ENCODE measurements at places on chromosomes 11 and 22.

- no peak for DNase-seq
Measured at GRCh38 chr11:121716060-121716459, 263.3 kb upstream of the SORL1-AS1 start.

DNA sequence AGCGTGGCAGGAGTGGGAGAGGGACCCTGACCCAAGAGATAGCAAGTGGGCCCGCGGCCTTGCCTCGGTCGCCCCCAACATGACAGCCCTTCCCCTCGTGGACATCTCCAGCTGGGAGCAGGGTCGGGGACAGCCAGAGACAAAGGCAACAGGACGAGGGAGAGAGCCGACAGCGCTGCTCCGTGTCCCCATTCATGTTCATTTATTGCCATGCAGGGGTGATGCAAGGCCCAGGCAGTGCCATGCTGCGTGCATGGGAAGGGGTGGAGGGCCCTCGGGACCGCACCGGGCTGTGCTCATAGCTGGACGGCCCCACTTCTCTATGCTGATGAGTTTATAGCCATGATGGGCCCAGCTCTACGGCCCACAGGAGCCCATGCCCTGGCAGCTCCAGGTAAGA is 12.7 kb downstream of the MRPL23 start:
- no peak for DNase-seq

DNA sequence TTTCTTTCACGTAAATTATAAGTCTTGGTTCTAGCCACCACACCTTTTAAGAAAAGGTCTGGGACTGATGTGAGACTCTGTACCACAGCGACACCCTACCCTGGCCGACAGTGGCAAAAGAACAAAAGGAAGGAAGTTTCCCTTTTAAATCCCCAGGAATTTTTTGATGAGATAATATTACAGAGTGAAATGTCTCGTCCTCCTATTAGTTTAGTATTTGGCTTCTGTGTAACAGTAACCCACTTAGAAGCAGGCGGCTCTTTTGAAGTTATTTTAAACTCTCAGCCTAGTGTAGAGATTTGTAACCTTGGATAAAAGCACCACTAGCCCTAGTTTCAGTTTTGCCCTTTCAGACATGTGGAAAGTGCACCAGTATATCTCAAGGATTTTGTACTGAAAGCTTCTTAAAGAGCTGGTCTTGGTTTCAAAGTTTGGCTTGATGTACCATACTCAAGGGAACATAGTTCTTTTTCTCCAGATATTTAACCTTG is 84.1 kb downstream of the C22orf31 start:
- DNase-seq = no peak

GRCh38 chr11:45209000-45209879 is 62.8 kb downstream of the PRDM11 start:
- no peak for DNase-seq

- DNase-seq = no peak
Measured at GRCh38 chr22:34897126-34897525, 168.8 kb upstream of the ISX start.

GRCh38 chr11:110909336-110909735 is 197.1 kb upstream of the ARHGAP20 start:
- DNase-seq = no peak

- DNase-seq = no peak
Measured at GRCh38 chr22:40727964-40728615, 48.8 kb downstream of the MCHR1 start.

GRCh38 chr11:23112987-23113886 is 253.0 kb upstream of the CCDC179 start:
- no peak for DNase-seq

DNA sequence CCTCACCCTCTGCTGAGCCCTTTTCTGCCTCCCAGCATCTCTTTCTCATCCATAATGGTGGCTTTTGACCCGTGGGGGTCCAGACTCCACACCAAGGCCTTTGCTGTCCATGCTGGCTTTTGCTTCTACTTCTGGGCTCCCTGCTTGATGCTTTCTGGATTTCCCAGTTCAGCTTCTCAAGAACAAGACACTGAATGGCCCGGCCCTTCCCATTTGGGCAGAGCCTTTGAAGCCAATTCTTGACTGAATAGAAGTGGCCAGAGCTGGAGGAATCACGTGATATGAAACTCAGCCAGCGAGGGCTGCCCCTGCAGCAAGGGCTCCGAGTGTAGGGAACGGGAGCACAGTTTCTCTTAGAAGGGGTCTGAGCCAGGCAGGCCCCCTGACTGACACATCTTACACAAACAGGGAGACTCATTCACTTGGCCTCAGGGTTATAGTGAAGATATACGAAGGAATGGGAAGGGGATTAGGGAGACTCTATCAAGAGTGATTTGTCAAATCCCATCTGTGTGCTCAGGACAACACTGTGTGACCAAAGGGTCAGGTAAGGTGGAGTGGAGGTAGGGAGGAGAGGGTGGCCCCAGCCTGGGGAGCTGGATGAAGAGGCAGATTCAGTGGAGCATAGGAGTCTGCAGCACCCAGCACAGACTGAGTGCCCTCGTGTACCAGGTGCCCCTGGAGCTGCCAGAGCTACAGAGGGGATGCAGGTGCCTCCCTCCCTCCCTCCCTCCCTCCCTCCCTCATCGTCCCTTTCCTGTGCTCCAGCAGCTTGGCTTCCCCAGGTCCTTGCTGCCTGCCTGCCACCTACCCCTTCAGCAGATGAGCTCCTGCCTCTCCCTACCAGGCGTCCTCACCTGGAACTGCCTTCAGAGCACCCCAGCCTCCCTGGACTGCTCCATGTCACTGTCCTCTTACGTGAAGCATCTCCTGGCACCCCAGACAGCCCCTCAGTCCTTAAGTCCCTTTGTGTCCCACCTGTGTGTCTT is 106.0 kb downstream of the TRIM29 start:
- DNase-seq = no peak

DNA sequence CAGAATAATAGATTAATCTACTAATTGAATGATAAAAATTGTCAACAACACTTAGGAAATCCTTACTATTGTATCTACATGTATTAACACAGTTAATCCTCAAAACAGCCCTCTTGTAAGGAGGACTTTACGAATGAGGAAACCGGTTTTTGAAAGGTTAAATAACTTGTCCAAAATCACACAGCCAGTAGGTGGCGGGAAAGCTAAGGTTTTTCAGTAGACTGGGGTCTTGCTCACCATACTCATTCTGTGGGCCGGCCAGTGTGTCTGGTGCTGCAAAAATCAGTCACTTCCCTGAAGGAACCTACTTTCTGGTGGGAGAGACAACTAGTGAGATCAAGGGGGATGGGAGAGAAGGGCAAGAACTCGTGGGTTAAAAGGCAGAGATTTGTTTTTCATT is 3.8 kb downstream of the DCPS start:
- DNase-seq = no peak
